SK-N-DZ (cell line): ENCODE measurements at places on chromosomes 7 and 10.

GRCh38 chr10:102795453-102796406, 41.5 kb downstream of the CYP17A1 start:
- DNase-seq, result no peak

DNA sequence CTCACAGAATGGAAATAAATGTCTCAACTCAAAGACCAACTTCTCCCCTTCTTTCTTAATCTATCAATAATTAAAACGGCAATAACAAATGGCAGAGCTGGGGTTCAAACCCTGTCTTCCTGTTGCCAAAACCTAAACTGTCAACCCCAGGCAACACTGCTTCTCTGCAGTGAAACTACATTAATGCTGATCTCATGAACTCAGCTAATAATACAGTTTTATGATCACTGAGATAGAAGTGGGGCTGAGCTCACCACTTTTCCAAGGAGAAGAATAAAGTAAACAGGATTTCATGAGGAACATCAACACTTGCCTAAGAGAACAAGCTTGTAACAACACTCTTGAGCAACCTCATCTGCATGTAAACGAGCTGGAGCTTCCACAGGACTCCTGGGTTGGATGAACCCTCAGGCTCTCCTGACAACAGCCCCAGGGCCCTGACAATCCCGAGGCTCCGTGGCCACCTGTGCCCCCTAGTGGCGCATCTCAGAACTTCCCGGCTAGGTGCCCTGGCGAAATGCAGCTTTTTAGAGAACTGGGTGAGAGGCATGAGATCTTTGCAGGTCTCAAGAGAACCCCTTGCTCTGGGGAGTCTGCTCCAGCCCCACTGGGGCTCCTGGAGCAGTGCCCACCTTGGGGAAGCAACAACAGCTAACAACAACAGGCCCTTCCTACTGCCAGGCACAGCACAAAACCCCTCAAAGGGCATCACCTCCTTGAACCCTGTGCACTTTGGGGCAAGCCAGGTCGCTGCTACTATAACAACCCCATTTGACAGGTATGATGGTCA, 169.3 kb downstream of the SH3PXD2A start:
- peak; percentile 51 for DNase-seq

DNA sequence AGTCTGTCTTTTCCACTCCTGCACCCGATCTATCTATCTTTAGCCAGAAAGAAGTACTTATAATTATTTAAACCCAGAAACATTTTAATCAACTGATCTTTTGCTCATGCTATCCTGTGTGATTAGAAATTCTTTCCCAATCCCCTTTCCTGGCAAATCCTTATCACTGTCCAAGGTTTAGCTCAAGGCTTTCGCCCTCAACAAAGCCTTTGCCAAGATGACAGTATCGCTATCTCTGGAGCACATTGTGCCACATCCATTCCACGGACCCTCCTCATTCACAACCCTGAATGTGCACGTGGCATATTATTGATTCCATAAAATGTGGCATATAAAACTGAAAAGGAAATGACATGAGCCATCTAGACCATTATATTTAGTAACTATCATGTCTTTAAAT, 71.3 kb downstream of the PTN start:
- DNase-seq, result no peak

DNA sequence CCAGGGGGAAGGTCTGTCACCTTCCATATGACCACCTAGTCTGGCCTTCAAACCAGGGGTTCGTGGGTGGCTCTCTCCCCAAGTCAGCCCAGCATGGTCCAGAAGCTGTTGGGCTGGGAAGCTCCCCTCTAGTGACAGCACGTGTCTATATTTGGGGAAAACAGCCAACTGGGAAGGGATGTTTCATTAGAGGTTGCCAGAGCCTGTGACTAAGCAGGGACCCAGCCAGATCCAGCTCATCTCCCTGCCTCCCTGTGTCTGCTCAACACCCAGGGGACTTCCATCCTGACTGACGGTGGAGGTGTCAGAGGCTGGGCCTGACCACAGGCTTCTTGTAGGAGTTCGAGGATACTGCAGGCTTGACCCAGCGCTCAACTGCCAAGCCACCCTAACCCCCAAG, 10.5 kb downstream of the STYXL1 start:
- DNase-seq, result no peak

DNA sequence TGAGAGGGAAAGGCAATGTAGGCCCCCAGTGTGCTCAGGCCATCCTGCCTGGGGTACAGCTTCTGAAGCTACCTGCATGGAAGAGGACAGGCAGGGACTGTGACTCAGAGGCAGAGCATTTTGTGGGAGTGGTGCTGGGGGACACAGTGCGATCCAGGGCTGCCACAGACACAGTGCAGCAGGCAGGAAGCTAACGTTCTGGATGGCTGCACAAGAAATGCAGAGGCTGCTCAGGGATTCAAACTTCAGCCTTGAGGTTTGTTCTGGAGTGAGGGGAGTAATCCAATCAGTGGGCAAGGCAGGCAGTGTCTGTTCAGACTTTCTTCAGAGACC, 648.0 kb upstream of the IGFBP3 start:
- DNase-seq, result peak; percentile 73

- no peak for DNase-seq
Measured at GRCh38 chr7:8018961-8019360, 50.4 kb downstream of the GLCCI1 start.

DNA sequence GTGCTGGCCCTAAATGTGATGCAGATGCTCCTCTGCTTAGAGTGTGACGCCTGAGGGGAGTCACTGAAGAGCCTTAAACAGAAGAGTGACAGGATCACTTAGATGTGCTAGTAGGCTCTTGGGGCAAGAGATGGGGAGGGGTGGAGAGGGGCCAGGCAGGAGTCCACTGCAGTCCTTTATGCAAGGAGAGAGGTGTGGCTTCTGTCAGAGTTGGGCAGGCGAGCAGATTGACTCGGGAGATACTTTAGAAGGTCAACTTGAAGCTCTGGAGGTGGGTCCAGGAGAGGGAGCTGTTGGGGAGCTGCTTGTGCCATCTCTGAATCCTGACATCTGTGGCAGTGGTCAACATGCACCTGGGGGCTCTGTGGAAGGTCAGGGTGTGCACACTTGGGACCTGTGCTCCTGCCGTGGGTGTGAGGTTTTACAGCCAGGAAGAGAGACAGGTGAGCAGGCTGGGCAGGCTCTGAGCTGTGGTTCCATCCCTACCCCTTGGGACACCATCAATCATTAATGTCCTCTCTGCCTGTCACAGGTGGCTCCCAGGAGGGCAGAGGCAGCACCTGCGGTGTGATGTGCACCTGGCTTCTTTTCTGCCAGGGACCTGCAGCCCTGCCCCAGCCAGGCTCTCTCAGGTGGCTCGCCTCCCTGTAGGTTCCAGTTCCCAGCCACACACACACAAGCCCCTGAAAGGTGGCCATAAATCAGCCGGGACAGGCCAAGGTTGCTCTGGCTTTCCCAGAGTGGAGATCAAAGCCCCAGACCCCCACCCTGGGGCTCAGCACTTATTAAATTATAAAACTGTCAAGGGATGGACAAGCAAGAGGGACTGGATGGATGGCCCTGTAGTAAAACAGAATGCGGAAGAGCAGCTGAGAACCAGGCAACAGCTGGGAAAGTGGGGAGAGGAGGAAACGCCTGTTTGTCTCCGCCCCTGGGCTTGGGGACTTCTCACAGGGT, 14.0 kb downstream of the NEURL1 start:
- DNase-seq, result peak; percentile 91

DNA sequence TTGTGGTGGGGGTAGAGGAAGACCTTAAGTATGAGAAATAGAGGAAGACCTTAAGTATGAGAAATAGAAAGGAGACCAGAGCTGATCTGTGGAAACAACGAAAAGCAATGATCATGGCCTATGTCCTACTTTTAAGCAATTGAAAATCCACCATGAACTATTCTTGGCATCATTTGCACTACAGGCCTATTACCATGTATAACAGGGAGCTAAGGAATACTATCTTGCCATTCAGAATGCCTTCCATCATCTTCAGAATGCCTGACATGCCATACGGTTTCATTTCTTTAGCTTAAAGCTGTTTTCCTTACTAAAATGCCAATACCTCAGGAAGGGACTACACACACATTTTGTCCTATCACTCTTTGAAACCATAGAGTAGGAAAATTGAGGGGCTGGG, 127.0 kb downstream of the CALCR start:
- DNase-seq, result no peak

- DNase-seq, result no peak
Measured at GRCh38 chr7:22420973-22421635, 64.2 kb upstream of the RAPGEF5 start.

DNA sequence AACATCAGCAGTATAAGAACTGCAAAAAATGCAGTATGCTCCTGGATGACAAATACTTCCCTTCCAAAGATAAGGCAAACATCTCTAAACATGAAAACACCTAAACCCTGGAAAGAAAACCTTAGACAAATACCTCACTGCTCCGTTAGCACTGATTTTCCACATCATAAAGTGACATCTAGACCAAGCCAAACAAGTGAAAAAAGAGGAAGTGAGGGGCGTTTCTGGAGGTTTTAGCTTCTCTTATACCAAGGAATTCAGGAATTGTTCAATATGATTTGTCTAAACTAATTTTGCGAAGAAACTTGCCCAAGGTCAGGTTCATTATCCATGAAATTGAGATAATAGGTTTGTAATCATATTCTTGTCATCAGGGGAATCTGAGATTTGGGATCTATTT, 279.7 kb downstream of the ADRA2A start:
- DNase-seq, result no peak

DNA sequence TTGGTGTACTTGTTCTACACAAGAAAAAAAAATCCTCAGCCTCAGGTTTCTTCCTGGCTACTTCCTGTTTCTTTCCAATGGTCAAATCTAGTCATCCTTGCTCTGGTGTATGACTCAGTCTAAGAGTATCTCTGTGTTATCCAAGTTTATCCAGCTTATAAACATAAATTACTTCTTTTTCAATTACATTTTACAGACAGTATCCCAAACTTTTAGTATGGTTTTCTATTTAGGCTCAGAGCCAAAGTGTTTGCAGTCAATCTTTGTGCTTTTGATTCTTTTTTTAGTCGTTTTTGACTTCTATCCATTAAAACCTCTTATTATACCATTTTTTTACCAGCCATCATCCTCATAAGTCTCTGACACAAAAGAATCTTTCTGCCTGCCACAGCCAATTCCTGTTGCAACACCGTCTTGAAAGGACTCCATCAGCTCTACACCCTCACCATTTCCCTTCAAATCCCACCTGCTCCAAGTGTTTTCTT, 294.6 kb downstream of the PTEN start:
- no peak for DNase-seq

DNA sequence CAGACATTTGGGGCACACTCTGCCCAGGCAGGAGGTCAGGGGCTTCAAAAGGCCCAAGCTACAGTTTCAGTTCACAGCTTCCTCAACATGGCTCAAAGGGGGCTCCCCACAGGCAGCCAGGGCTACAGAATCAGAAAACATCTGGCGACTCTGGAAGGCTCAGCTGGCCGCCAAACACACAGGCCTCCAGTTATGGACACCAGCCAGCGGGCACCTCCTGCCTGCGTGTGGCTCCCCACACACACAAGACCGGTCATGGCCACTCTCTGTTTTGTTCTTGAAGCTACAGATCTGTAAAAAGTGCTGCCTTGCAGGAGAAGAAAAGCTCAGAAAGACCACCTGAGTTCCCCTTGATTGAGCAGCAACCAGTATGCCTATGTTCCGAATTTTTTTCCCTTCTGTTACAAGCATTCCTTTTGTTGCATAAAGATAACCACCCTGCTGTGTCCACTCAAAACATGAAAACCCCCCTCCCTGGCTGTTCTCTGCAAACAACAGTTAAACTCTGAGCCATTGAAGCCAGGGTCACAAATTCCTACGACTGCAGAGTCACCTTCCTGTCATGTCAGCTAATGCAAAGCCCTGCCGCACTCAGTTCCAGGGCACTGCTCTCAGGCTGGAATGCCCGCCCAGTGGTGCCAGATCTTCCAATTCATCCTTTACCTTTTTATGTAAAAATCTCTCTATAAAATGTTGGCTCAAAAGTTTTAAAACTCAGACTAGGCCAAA, 33.6 kb downstream of the VSTM4 start:
- no peak for DNase-seq

DNA sequence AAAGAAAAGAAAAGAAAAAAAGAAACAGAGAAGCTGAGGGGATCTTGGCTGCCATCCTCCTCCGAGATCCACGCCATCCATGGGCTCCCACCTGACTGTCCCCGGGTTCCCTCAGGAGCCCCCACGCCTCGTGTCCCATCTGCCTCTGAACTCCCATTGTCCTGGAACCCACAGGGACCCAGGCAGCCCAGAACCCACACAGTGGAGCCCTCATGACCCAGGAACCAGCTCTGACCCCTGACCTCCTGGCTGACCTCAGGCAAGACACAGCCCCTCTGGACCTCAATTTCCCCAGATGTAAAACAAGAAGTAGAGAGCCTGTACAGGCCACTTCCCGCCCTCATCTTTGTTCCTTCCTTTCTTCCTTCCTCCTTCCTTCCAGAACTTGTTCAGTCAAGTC, 40.4 kb downstream of the RASGEF1A start:
- DNase-seq, result no peak

- DNase-seq, result no peak
Measured at GRCh38 chr7:33981226-33981625, 75.9 kb downstream of the BMPER start.

DNA sequence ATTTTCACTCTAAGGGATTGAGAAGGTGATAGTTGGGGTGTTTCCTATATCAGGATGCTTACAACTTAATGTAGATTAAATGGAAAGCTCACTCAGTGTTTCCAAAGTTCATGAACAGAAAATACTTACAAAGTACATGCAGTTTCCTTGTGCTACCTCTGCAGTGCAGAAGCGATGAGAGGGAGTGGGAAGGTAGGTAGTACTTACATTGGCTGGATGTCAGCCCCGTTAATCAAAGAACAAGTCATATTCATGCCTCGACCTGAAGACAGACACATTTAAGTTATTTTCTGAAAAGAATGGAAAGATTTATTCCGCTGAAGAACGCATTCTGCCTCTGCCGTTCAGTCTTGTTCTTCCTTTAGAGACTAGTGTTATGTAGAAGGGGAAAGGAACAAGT, 93.1 kb downstream of the ZMYND11 start:
- DNase-seq, result no peak

GRCh38 chr10:76453332-76453731, 1021.9 kb downstream of the LRMDA start:
- peak; percentile 70 for DNase-seq

- DNase-seq, result no peak
Measured at GRCh38 chr7:38123494-38123893, 54.6 kb upstream of the STARD3NL start.

DNA sequence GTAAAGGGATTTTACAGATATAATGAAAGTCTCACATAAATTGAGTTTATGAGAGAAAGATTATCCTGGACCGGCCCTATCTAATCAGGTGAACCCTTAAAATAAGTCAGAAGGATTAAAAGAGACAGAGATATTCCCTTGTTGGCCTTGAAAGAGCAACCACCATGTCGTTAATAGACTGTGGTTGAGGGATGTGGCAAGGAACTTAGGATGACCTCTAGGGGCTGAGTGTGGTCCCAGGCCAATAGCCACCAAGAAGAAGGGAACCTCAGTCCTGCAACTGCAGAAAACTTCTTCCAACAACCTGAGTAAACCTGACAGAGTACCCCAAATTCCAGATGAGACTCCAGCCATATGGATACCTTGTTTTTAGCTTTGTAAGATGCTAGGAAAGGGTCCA, 121.5 kb downstream of the POLR1F start:
- peak; percentile 15 for DNase-seq

- no peak for DNase-seq
Measured at GRCh38 chr7:129950933-129951225, 1.9 kb downstream of the UBE2H start.

GRCh38 chr7:77757589-77757988, 40.6 kb downstream of the TMEM60 start:
- no peak for DNase-seq
